ENCODE measurements at places on chromosomes 2 and 18.

GRCh38 chr2:120854766-120855530 lies 119.3 kb downstream of the GLI2 start:
- no peak for DNase-seq

GRCh38 chr2:113872201-113872600 lies 17.7 kb upstream of the ACTR3 start:
- DNase-seq = no peak

DNA sequence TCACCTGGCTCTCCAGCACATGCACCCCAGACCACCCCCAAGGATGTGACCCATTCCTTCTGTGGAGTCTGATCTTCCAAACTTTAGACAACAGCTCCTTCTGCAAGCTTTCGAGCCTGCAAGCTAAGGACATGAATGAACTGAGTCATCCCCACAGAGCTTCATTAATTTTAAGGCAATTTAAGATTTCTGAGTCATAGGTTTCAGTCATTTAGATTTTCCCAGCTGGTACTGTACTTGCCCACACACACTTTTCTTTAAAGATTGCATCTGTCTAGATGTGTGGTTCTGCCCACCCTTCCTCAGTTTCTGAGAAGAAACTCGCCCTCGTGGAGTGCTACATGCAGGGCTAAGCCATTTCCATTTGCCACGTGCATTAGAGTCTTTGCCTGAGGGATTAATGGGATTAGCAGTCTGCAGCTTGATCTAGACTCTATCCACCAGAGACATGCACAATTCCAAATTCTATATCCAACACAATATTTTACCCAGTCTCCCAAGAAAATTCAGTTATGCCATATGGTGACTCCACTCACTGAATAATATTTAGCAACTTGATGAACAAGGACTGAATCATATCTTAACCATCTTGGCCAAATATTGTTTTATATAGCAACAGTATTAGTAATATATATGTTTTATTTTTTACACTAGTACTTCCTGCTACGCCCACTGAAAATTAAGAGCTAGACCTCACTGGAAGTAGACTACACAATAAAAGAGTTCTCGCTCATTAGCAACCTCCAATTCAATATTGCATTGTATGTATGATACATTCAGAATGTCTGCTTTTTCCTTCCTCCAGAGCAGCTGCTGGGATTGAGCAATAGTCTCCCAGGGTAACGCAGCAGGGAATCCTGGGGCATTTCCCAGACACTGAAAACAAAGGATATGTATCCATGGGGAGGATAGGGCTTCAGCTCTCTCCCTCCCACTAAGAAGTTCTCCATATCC lies 14.3 kb upstream of the TRIB2 start:
- peak; percentile 37 for DNase-seq

DNA sequence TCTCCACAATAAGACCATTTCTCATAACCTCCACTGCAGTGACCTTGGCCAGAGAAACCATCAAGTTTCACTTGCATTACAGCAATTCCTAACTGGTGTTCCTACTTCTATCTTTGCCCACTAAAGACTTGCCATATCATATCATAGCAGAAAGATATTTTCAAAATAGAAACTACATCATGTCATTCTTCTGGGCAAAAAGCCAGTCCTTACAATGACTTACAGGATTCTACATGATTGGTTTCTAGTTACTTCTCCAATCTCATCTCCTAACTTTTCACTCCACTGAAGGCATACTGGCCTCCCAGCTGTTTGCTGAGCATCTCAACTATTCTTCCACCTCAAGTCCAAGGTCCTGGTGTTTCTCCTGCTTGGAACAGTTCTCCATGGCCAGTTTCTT lies 151.4 kb downstream of the HNMT start:
- DNase-seq = no peak

- DNase-seq = peak; percentile 43
Measured at GRCh38 chr2:28452534-28453081, 43.3 kb upstream of the PLB1 start.

DNA sequence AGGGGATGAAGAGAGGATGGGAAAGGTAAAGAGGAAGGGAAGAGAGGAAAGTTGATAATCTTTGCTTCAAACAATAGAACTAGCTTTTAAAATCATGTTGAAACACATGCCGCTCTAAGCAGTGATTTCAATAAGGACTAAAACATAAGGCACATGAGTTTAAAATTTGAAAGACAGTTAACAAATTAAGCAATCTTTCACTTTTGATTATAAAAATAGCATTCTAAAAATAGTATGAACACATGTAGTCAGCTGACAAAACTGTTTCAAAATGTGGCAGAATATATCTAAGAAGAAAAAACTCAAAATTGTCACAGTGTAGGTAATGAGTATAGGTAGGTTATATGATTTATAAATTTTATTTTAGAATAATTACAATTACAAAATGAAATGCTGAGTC lies 25.3 kb downstream of the PSME4 start:
- no peak for DNase-seq

- DNase-seq = no peak
Measured at GRCh38 chr18:13235981-13236380, 17.4 kb downstream of the LDLRAD4 start.

- peak; percentile 52 for DNase-seq
Measured at GRCh38 chr2:79887747-79888374, 375.0 kb downstream of the CTNNA2 start.

DNA sequence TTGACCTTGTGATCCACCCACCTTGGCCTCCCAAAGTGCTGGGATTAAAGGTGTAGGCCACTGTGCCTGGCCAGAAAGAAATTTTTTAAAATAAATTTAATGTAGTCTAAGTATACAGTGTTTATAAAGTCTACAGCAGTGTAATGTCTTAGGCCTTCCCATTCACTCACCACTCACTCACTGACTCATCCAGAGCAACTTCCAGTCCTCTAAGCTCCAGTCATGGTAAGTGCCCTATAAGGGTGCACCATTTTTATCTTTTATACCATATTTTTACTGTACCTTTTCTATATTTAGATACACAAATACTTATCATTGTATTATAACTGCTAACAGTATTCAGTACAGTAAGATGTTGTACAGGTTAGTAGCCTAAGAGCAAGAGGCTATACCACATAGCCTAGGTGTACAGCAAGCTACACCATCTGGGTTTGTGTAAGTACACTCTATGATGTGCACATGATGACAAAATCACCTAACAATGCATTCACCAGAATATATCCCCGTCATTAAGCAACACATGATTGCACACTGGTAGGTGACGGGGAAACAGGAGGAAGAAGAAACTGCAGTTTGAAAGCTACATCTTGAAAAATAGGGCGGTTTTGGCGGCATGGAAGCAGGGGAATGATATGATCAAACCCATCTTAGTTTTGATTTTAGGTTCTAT lies 105.1 kb upstream of the ITGB6 start:
- DNase-seq = no peak

DNA sequence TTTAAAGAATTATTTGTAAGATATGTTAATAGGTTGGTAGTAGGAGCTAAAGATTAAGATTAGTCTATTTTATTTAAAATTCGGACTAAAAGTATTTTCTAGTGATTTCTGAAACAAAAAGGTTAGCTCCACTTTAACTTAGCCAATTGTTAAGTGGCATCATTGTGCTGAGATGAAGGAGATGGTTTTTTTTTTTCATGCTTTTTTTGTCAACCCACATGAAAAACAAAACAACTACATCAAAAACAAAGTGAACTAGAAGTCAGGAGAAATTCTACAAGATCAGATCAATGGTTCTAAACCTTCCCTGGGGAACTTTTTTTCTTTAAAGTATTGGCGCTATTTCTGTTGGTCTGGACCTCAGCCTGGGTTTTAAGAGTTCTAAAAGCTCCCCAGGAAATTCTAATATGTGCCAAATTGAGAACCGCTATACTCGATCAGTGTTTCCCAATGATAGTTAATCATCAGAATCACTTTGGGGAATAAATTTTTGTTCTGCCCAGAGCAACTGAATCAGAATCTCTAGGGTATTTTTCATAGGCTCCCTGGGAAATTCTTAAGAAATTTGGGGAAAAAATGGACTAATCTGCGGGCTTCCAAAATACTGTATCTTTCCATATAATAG lies 2.3 kb downstream of the ZC3H6 start:
- DNase-seq = no peak

DNA sequence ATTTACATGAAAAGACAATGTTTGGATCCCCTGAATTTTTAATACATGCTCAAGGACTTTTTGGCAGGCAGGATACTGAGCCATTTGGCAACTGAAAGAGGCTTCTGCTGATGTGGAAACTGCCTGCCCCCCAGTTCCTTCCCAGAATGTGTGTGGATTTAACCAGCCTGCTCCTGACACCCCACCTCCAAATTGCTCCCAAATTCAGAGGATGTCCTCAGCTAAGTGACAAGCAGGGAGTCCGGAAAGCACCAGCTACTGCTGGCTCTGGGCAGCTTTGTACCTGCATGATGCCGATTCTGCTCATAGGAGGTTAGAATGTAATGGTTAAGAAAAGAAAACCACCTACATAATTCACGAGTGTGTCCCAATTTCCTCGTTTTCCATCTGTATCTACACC lies 197.5 kb downstream of the CDH20 start:
- no peak for DNase-seq

Data from SHP77 (cell line).